ENCODE measurements at places on chromosomes 6 and 20.

DNA sequence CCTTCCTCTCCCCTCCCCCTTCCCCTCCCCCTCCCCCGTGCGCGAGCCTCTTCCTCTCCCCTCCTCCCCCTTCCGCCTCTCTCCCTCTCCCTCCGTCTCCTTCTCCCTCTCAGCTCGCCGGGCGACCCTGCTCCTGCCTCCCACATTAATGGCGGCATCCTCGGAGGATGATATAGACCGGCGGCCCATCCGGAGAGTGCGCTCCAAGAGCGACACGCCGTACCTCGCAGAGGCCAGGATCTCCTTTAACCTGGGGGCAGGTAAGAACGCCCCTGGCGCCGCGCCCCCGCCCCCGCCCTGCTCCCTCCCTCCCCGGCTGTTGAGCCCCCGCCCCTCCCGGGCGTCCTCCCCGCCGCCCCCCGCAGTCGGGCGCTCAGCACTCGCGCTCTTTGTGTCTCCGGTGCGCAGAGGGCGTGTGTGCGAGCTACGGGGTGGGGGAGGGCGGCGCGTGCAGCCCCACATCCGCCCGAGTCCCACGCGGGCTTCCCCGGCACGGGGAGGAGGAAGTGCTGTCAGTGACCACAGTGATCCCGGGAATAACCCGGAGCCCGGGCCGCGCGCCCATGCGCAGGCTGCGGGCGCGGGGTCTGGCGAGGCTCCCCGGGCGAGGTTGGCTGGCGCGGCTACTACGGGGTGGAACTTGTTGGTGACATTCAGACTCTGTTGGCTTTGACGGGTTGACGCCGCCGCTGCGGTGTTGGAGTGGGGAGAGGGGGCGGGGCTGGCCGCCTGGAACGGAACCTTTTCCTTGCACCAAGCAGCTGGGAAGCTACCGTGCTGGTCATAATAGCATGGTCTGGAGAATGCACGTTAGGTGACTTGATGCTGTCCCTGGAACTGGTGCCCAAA, 33.2 kb downstream of the PHACTR1 start:
- no peak for DNase-seq

DNA sequence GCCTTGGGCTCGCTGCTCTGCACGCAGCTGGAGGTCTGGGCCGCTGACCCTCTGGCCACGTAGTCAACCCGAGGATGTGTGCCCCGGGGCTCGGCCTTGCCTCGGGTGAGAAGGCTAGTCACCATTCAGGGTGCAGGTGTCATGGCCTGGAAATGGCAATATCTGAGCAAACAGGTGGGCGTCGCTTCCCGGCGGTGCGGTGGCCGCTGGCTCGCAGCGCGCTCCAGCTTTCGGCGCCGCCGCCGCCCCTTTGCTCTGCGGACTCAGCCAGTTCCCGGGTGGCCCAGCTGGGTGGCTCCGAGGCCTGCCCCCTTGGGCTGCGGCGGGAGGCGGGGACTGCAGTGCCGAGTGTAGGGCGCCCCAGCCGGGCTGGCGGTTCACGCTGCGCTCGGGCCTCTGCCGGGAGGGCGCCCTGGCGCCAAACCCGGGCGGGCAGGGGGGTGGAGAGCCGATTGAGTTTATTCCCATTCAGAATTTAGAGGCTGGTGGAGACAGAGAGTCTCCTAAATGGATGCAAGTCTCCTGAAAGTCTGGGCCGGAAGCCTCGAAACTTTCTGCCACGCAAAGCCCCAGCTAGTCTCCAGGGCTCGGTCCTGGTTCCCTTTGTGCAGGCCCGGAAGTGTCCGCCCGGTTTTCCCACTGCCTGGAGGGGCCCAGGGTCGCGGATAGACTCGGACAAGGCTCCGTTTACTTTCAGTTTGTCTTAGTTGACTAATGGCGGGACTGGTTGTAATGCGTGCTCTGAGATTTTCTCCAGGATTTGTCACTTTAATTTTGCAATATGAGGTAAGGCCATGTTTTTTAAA, 11.3 kb upstream of the TFAP2A start:
- DNase-seq, result no peak

GRCh38 chr20:12936020-12936419, 72.8 kb upstream of the SPTLC3 start:
- no peak for DNase-seq

DNA sequence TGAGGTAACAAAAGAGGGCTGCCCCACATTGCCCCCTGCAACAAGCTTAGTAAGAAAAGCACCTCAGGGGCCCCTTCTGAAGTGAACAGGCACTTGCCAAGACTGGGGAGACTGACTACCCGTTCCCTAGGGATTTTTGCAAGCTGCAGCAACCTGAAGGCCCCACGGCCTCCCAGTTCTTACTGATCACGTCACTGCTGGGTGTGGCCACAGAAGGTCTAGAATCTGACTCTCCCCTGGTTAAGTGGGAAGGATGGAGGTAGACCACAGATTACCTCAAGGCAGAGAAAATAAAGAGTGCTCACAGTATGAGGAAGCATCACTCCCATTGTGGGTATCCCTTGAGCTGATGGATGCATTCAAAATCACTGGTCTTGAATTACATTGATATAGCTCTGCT, 201.5 kb upstream of the KCNQ5 start:
- no peak for DNase-seq

DNA sequence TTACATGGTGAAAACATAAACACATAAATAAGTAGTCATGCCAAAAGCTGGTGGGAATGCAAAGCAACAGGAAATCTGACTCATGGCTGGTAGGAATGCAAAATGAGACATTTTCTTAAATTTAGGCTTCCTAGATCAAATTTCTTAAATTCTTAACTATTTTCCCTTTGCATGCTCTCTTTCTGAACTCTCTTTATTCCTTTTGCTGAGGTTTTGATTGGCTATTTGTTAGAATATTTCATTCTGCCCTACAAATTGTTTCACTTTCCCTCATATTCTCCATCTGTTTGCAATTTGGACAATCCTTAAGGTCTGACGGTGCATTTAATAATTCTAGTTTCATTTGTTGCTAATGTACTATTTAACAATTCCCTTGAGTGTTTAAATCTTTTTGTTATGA, 437.5 kb upstream of the RGS17 start:
- DNase-seq, result no peak

DNA sequence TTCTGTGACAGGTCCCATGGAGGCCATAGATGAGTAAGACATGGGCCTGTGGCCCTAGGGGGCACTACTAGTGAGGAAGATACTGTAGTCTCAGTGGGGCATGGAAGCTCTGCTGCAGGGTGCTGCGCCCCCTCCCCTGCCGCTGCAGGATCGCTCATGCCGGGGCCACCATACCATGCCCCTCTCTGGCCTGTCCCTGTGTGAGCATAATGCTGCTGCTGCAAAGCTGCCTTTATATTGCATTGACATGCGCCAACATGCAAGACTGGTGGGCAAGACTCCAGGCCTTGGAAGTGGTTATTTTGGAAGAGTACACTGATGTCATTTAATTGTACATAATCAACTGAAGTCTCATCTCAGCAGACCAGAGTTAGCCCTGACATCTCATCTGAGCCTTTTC, 60.0 kb downstream of the TOX2 start:
- DNase-seq, result peak; percentile 50

- no peak for DNase-seq
Measured at GRCh38 chr6:165852676-165853075, 189.6 kb upstream of the PDE10A start.

DNA sequence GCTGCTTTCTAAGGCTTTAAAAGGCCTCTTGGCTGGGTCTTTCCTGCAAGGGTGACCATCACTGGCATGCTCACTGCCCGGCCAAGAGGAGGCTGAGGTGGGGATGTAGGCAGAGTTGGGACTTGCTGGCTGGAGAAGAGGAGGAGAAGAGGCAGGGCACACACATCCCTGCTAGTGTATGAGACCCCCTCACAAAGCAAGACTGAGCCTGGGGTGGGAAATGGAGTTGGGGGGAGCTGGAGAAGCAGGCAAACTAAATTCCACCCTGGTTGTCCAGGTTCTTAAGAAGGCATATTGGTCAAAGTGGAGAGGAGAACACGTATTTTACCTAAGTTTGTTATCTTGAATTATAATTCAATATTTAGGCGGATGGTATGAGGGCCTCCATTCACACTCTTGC, 1.7 kb upstream of the KIZ start:
- no peak for DNase-seq

DNA sequence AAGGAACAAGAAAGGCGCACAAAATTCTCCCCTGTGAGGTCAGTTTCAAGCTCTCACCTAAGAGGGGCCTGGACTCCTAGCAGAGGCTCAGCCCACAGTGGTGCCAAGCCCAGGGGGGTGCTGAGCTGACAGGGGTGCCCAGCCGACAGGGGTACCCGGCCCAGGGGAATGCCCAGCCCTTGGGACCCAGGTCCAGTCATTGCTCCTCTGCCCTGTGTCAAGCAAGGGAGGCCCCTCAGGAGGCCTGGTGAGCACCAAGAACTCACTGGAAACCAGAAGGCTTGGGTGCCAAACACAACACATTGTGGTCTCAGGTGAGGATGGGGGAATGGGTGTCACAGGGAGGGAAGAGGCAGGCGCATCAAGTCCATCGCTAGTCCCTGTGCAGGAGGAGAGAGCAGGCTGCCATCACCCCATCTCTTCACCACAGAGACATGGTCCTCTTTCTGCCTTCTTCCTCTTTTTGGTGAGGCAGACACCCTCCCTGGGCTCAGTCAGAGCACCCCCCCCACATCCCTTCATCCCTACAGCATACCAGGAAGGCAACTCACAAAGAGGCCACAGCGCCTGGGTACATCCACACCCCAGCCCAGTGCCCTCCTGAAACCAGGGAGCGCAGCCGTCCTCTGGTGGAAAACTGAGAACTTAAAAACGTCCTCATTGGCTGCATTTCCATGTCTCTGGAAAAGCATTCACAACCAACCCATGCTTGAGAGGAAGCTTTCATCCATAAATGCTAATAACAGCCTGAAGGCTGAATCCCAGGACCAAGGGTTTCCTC, 111.3 kb downstream of the BANF2 start:
- DNase-seq, result no peak
